RPMI8226 (cell line): ENCODE measurements at places on chromosomes 6 and 20.

- DNase-seq = no peak
Measured at GRCh38 chr20:59451066-59451630, 150.7 kb downstream of the EDN3 start.

GRCh38 chr6:144675231-144675861 is 390.2 kb downstream of the UTRN start:
- peak; percentile 84 for DNase-seq

- DNase-seq = no peak
Measured at GRCh38 chr6:39891976-39892375, 42.3 kb downstream of the MOCS1 start.

- peak; percentile 60 for DNase-seq
Measured at GRCh38 chr6:118565311-118565960, 17.3 kb downstream of the PLN start.

- DNase-seq = no peak
Measured at GRCh38 chr6:136887953-136888352, 34.1 kb upstream of the SLC35D3 start.

GRCh38 chr6:6659600-6660327 is 71.2 kb downstream of the LY86 start:
- DNase-seq = peak; percentile 22

GRCh38 chr6:141203902-141204575 is 928.7 kb upstream of the GJE1 start:
- no peak for DNase-seq
